Kidney (tissue), 22 donors: ENCODE measurements at places on chromosomes 12 and 14. TPM values are rescaled to one million over a fixed set of nuclear protein-coding genes. Genes with fewer than 3 reads are reported as not detected.

DNA sequence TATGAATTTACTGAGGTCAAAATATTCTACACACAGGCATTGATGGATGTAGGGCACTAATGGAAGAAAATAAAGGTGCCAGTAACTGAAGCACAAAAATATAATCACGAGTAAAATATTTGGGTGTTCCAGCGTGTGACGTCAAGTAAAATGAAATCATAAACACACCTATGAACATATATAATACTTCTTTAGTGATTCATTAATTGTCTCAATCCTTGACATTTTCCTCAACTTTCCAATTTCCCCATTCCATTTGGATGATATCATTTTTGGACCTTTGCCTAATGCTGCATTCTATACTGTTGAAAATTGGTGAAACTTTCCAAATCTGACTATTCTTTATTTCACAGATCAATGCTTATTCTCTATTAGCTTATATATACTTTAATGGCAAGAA, 649.3 kb downstream of the GALC start:
- DNase-seq, result no peak

GRCh38 chr12:69343885-69344612, 4.1 kb upstream of the LYZ start:
- no peak for DNase-seq

DNA sequence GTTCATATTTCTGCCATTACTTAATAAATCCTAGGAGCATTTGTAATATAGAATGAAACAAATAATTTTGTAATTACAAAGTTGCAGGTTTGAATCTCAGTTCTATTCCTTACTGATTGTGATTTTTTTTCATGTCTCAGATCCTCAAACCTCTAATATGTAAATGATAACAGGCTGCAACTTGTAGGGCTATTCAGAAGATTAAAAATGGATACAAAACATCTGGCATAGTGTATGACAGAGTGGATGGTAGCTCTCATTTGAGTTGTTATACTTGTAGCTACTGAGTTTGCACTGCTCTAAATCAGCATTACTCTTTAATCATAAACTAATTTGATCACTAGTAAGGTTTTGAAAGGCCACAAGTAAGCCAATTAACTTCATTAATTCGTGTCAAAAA, 406.3 kb upstream of the MGAT4C start:
- no peak for DNase-seq

TSHR gene
- not detected for polyA plus RNA-seq

DNA sequence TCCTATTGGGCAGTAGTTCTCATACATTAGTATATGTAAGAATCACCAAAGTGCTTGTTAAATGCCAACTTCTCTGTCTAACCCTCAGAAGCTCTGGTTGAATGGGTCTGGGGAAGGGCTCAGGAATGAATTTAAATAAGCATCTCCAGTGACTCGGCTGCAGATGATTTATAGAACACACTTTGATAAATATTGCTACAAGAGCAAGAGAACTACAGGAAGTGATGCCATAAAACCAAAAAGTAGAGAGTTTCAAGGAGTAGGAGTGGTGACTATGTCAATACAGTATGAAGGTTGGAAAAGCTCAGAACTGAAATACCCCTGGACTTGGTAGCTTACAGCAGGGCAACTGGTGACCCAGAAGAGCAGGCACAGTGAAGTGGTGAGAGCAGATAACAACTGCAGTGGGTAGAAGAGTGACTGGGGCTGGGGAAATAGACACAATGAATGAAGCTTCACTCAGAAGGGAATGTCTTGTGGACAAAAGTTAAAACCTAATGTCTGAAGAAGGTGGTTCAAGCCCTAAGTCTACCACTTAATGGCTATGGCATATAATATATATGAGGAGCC, 8.0 kb upstream of the PLEKHA5 start:
- no peak for DNase-seq

RAB21 gene
- 24.5 TPM for polyA plus RNA-seq

- DNase-seq, result peak; percentile 1
Observed at GRCh38 chr14:31692376-31692781, 131.2 kb downstream of the NUBPL start.

DNA sequence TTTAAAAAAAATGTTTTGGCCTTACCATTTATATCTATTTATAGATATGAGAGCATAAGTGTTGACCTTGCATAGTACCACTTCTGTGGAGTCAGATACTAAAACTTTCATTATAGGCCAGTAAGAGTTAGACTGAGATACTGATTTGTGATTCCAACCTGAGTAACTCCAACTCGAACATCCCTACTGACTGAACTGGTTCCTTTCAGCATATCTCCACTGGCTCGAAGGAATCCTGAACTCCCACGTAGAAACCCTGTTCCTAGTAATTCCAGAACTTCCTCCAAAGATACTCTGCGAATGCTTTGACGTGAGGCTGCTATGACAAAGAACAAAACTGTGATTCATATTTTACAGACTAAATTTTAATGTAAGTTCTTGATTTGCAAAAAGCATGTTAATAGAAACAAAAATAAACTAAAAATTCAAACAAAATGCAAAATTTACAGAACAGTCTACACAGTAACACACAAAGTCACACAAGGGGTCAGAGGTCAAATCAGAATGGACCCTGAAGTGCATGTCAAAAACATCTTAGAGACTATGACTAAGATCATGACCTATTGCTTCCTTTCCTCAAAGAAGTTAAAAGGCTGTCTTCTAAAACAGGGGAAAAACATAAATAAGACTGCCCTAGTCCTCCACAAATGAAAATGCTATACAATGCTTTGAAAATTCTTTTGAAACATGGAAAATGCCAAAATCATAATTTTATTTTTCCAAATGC, 31.5 kb downstream of the HEATR5A start:
- no peak for DNase-seq

DNA sequence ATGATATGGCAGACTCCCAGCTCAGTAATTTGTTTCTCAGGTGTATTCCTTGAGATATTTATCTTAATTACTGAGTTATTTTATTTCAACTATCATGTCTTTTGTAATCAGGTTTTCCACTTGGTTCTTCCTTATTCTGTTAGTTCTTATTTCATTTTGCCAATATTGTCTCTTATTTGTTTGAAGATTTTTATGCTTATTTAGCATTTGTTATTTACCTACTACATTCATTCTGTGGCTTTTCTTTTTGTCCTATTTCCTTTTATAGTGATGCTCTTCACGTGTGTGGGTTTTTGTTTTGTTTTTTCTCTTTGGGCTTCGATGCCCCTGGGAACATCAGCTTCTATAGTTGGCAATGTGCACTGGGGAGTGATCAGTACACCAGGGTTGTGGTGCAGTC, 40.5 kb upstream of the CRADD start:
- no peak for DNase-seq

DNA sequence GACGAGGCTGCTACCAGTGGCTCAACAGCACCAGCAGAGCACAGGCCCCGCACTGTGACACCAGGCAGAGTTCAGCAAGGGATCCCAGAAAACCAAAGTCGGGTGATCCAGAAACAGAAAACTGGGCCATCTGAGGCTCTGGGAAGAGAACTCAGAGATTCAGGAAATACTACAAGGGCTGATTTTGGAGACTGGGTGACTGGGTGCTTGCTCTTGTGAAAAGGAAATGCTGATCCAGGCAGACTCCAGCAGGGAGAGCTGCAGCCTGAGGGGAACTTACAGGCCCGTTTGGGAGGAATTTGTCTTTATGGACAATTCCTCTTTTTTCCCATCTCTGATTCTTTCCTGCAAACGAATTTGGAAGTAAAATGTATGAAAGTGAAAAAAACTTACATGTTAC, 28.2 kb downstream of the FOXN3 start:
- DNase-seq, result no peak

DNAI7 gene
- polyA plus RNA-seq, result 3.0 TPM

- peak; percentile 55 for DNase-seq
Observed at GRCh38 chr14:73700325-73700724, 13.9 kb downstream of the PNMA1 start.

DNA sequence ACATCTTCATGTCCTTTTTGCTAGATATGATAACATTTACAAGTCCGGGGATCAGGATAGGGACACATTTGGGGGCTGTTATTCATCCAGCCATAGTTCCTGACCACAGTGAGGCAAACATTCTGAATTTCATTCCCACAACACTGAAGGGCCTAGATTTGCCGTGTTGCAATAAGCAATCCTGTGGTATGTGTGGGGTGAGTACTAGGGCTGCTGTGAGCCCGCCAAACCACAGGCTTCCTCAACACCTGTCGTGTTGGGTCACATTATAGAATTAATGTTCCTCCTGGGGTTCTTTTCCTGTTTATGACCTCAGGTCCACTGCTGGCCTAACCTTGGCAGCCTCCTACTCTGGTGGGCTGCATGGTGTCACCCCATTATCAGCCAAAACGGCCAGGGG, 119.2 kb downstream of the TBC1D30 start:
- no peak for DNase-seq

DNA sequence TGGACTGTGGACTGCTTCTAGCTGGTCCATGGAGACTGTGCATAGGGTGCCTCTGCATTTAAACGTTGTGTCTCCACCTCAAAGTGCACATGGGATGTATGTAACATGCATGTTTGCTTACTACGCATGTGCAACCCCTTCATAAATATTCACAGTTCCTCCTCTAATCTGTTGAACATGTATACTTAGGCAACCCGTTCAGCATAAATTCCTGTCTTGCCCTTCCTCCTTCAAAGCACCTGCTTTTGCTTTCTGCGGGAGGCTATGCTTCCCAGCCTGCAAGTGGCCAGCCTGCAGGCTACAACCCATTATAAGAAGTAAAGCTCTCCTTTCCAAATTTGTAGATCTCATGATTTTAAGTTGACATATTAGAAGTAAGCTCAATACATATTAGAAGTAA, 33.0 kb upstream of the OVCH1 start:
- no peak for DNase-seq

HOXC13 gene
- not detected for polyA plus RNA-seq

MLF2 gene
- 289 TPM for polyA plus RNA-seq

SERPINA12 gene
- not detected for polyA plus RNA-seq

- peak; percentile 84 for DNase-seq
Observed at GRCh38 chr12:3034067-3034750, 43.0 kb upstream of the TSPAN9 start.

DNA sequence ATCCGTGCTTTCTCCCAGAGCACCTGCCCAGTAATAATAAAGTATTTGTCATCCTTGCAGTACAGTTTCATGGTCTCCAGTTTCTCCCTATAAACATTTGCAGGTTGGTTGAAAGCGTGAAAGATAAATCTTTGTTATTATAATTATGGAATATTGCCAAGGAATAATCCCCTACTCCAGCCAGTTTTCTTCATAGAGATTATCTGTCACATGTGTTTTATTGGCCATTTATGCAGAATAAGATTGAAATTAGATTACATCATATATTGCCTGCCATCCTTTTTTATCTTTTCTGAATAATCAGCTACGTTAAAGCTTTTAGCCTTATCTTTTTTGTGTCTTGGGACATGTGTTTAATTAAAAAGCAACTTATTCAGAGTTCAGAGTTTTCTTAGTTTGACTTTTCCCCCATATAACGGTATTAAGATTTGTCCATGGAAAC, 168.0 kb downstream of the KICS2 start:
- DNase-seq, result no peak

DNA sequence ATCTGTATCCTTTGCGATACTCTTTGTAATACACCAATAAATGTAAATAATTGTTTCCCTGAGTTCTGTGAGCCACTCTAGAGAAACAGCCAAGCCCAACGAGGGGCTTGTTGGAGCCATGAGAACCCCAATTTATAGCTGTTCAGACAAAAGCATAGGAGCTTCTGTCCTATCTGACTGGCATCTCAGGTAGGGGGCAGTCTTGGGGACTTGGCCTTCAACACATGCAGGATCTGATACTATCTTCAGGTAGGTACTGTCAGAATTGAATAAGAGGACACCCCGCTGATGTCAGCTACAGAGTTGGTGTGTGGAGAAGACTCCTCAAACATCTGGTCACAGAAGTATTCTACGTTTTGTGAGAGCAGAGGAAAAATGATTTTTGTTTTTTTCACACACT, 25.3 kb downstream of the TXNDC16 start:
- no peak for DNase-seq

DNA sequence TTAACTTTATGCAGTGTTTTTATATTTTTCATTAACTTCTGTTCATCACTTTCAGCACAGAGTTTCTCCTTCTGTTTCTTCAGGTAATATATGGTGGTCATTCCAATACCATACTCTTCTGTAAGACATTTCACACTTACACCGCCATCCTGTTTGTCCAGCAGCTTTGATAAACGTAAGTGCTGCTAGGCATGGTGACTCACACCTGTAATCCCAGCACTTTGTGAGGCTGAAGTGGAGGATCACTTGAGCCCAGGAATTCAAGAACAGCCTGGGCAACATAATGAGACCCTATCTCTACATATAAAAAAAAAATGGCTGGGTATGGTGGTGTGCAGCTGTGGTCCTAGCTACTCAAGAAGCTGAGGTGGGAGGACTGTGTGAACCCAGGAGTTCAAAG, 55.8 kb downstream of the EXOC5 start:
- DNase-seq, result no peak

GRCh38 chr14:105066240-105067071, 1.2 kb upstream of the GPR132 start:
- DNase-seq, result peak; percentile 25

CD27 gene
- not detected for polyA plus RNA-seq

- no peak for DNase-seq
Observed at GRCh38 chr12:88982694-88983093, 369.6 kb downstream of the DUSP6 start.

YY1 gene
- 34.2 TPM for polyA plus RNA-seq

LAG3 gene
- polyA plus RNA-seq, result not detected

DNA sequence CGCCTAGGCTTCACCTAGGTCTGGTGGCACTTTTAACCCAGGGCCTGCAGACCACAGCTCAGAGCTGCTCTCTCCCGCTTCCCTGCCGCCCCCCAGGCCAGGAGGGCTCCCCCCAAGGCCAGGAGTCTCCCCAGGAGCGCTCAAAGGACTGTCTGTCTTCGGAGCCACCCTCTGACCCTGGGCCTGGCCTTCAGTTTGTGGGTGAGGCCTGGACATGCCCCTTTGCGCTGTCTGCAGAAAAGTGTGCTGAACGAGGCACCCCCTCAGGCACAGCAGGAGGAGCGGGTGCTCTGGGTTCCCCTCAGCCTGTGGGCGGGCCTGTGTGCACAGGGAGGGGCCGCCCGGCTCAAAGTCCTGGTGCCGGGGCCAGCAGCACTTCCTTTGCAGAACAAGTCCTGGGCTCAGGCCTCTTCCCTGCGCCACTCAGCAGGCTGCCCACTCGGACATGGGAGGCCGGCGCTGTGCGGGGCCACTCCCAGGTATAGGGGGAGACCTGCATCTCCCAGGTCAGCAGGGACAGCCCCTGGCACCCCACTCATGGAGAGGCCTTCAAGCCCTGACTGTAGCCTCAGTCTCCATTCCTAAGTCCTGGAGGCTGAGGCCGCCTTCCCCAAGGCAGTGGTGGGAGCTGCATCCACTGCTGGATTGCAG, 14.3 kb downstream of the DEGS2 start:
- DNase-seq, result no peak

GRCh38 chr12:9133216-9133916, 17.6 kb upstream of the A2M start:
- DNase-seq, result no peak

GRCh38 chr12:10101042-10101579, 2.3 kb upstream of the CLEC1A start:
- peak; percentile 69 for DNase-seq

GRCh38 chr14:36105401-36105800, 71.1 kb downstream of the PTCSC3 start:
- peak; percentile 83 for DNase-seq

- no peak for DNase-seq
Observed at GRCh38 chr12:103175625-103176024, 218.2 kb downstream of the ASCL1 start.
